Activated effector memory CD4-positive, alpha-beta T cell treated with Interleukin-2 at 50 U/mL for 16 hours (primary cell): ENCODE measurements at places on chromosomes 2 and 18.

DNA sequence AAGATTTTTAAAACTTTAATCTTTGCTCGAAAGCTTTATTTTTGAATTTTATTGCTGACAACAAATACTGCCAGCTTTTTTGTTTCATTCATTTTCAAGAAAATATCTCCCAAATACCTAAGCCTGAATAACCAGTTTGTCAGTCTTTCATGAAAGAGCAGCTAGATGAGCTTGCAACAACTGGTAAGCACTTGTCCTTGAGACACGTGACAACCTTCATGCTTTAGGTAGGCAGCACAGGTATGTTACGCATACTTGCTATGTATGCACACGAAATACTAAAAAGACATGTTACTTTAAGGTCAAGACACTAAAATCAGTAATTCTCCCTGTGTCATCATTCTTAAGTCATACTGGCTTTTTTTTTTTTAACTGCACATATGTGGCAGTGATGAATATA, 12.3 kb downstream of the CEBPZ start:
- DNase-seq: no peak

GRCh38 chr18:49623571-49623970, 61.7 kb downstream of the LIPG start:
- no peak for DNase-seq

DNA sequence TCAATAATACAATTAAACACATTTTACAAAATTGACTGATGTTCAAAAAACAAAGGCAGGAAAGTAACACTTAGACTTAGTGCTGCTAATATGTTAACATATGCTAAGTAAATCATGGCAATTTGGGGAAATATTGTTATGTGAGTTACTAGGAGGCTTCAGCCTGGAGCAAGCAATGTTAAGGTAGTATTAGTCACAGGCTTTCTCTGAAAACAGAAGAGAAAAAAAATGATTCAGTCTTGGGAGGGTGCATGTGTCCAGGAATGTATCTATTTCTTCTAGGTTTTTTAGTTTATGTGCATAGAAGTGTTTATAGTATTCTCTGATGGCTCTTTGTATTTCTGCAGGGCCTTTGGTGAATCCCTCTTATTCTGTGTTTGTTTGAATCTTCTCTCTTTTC, 345.8 kb upstream of the TFPI start:
- DNase-seq: no peak

DNA sequence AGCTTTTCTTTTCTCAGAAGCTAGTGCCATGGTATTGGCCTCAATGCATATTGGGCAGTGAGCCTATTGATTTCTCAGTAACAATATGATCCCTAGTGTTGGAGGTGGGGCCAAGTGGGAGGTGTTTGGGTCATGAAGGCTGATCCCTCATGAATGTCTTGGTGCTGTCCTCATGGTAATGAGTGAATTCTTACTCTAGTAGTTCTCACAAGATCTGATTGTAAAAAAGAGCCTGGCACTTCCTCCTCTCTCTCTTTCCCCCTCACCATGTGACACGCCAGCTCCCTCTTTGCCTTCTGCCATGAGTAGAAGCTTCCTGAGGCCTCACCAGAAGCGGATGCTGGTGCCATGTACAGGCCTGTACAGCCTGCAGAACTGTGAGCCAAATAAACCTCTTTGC, 12.8 kb upstream of the TBC1D8 start:
- DNase-seq: no peak

DNA sequence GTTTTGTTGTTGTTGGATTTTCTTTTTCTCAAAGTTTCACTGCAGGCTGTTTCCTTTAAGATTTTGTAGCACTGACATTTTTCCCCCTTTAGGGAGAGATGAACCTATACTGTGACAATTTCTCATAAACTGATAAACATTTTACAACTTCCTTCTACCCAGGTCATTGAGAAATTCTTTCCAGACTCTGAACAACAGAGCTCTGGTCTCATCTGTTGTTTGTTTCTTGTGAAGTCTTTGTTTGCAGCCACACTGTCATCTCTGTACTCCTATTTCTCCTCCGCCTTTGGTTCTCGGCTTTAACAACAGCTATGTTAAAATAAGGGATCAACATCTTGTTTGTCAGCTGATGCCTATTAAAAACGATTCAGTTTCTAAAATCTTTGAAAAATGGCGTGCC, 167.6 kb downstream of the VWC2L start:
- no peak for DNase-seq

- no peak for DNase-seq
Measured at GRCh38 chr2:134553657-134554056, 165.1 kb downstream of the TMEM163 start.

DNA sequence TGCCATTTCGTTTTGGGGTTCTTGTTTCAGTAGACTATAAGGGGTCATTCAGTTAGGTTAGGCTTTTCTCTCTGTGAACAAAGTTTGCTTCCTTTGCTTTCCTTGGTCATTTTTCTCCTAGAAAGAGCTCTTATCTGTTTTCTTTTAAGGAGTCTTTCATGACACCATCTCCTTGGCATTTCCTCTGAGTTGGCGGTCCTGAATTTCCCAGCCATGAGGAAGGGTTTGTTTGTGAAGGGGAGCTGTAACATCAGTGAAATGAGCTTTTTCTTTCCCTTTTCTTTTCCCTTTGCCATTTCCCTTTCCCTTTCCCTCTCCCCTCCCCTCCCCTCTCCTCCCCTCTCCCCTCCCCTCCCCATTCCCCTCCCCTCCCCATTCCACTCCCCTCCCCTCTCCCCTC, 61.7 kb downstream of the MAP4K4 start:
- no peak for DNase-seq

DNA sequence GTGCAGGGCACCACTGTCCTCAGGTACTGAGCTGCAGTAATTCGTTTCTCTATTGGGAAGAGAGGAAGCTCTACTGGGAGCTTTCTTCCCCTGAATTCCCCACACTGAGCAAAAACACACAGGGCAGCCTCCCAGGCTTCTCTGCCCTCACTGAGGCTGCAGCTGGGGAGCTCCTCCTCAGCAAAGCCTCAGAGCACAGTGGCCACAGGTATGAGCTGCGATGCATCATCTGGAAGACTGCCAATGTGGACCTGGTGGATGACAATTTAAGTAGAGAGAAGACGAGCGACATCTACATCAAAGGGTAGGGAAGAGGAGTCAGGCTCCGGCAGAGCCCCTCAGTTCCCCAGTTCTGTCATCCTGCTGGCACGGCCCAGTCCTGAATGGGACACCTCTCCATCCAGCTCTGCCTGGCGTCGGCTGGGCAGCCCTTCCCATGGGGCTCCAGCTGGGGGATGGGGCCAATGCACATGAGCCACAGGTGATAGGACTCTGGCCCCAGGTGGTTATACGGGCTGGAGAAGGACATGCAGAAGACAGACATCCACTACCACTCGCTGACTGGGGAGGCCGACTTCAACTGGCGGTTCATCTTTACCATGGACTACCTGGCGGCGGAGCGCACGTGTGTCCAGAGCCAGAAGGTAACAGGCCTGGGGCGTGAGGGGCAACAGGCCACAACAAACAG, 37.6 kb downstream of the LMAN2L start:
- no peak for DNase-seq

DNA sequence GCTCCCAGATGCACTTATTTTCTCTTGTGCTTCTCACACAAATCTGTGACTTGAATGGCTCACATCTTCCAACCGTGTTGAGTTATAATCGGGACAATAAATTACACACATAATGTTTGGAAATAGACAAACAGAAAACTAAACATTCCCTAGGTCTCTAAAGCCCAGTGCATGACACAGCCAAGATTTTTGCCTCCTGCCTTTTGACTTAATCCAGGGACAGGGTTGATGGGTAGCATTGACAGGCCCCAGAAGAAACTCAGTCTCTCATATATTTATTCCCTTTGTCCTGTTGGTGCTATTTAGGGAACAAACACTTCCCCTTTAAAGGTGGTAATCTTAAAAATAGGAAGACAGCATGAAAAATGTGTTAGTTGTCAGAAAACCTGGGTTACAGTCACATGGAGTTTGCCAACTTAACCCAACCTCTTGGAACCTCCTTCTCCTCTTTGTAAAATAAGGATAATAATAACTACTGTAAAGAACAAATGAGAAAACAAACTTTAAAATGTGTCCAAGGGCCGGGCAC, 24.0 kb upstream of the ARPC2 start:
- DNase-seq: no peak

DNA sequence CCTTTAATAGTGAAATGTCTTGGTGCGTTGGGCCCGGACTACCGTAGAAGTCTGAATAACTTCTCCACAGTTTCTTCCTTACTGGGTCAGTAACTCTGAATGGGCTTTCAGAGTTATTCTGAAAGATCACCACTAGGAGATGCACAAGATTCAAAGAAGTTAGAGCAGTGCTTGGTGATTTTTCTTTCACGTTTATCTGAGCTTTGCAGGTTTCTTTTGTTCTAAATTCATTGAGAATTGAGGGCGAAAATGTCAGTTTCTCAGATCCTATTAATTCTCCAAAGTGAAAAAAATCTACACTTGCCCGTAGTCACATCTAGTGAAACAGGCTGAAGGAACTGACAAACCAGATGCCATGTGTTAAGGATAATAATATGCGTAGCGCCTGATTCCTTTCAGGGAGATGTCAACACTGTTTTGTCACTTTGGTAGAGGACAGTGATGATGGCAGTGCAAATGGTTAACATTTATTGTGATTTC, 70.1 kb downstream of the QPCT start:
- DNase-seq: no peak

- DNase-seq: no peak
Measured at GRCh38 chr2:152175012-152175367, 573 bp downstream of the STAM2 start.

DNA sequence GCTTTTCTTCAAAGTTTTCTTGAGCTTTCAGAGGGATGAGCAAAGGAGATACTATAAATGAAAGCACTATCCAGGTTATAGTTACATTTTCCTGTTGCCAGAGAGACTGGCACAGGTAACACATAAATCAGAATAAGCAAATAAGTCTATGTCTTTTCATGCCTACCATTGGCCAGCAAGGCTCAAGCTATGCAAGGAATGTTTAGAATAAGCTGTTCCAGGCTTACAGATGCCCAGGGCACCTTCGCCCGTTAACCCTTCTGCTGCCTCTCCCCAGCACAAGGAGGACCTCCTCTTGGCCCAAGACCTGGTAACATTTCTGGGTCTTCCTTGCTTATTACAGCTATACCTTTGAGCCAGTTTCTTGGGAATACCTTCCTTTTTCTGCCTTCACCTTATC, 233.7 kb upstream of the MEIS1 start:
- no peak for DNase-seq

DNA sequence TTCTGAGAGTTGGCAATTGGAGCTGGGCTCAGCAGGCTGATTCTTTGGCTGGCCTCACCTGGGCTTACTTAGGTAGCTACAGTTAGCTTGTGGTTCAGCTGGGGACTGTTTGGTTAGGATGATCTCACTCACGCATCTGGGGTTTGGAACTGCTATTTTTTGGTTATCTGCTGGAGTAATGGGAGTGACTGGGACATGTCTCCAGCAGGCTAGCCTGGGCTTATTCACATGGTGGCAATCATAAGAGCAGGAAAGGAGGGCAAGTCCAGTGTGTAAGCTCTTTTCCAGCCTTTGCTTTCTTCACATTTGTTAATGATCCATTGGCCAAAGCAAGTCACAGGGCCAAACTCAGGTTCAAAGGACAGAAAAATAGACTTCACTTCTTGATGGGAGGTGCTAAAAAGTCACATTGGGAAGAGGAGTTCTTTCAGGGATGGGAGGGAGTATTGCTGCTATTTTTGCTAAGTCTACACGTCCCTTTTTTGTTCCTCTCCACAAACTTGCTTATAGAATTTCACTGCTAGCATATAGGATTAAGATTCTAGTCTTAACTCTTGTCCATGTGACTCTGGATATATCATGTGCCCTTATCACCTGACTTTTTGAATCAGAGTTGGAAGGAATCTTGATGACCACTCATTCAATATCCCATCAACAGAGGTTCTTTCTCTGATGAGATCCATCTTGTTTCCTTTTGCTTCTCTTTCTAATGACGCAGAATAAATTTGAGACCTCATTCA, 174.0 kb downstream of the ZFP36L2 start:
- DNase-seq: no peak

DNA sequence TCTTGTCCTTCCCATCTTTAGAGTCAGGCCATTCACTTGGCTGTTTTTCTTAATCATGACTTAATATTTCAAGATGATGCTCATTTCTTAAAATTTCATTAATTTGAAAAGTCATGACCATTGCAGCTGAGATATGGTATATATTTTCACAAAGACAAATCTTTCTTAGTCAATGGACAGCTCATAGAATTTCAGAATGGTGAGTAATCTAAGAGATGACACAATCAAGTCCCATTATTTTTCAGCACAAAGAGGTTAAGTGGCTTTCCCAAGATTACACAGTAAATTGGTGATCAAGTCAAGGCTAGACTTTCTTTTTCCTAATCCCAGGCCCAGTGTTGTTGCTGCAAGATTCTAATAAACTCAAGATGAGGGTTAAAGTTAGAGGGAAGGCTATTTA, 34.4 kb upstream of the NT5C1B start:
- DNase-seq: no peak

GRCh38 chr2:241636182-241637017, 558 bp downstream of the THAP4 start:
- DNase-seq: peak; percentile 18

GRCh38 chr2:120511947-120512710, 166.2 kb downstream of the INHBB start:
- DNase-seq: no peak

DNA sequence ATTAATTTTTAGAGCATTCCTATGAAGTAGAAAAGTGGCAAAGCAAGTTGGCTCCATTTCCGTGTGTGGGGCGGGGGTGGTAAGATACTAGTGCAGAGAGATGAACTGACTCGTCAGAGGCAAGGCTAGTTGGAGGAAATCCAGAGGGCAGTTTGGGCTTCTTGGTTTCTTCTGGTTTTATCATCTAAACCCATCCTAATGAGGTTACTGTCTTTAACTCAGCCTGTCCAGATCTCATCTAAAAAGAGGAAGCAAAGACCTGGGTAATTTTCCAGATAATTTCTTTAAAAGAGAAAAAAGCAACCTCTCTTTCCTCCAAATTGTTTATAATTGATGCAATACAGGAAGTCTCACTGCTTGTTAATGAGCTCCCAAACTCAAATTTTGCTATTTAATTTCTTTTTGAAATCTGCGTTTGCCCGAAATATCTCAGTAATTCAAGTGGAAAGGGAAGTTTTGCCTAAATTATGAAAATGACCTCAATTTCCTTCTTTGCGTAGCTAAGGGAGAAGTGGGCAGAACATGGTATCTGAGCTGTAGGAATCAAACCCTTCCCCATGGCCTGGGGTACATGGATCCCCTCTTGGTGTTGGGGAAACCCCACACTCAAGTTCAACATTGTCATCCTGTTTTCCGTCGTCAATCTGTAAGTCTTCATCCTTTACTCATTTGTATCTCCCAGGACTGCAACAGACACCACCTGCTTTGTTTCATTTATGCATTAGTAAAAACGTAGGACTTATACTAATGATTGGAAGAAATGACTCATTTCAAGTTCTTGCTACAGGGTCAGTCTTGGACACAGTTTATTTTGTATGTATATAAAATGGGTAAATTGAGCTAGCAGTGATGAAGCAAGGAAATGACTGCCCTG, 89.1 kb upstream of the KLF7 start:
- DNase-seq: no peak

DNA sequence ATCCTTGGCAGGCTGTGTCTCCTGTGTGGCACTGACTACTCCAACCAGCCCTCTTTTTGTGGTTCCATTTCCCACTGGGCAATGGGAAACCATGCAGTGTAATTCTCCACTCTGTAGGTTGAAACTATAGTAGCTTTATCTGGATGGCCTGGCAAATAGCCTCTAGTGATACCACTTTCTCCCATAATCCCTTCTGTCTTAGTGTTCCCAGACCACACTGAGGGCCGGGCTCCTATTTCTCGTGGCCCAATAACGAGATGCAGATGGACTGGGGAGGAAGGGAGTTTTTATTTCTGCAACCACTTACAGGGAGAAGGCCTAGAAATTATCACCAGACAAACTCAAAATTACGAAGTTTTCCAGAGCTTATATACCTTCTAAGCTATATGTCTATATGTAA, 24.7 kb downstream of the SKA1 start:
- no peak for DNase-seq
